Epithelial cell of proximal tubule (primary cell): ENCODE measurements at places on chromosomes 5 and 9. TPM values are rescaled to one million over a fixed set of nuclear protein-coding genes. Genes with fewer than 3 reads are reported as not detected.

The TLX3 gene
- 0.87 TPM in 1 of 2 replicates, not detected in the other for total RNA-seq

The ENG gene
- total RNA-seq, result 5.0 and 10.6 TPM in 2 replicates

GRCh38 chr5:141817631-141818030 is 60.6 kb downstream of the PCDH1 start:
- no peak for DNase-seq

- DNase-seq, result peak; percentile 35
These were observed 91.5 kb upstream of the NFIL3 start for GRCh38 chr9:91515074-91515687.

GRCh38 chr9:85703398-85703797 is 38.4 kb downstream of the AGTPBP1 start:
- DNase-seq, result no peak
